ENCODE measurements at places on chromosomes 5 and 9. TPM values are rescaled to one million over a fixed set of nuclear protein-coding genes. Genes with fewer than 3 reads are reported as not detected.

Gene TDRD7
- 14.0 TPM for total RNA-seq

Gene TRIM36
- total RNA-seq, result 0.74 TPM

Gene WNT8A
- total RNA-seq, result not detected

Gene SLC24A2
- total RNA-seq, result not detected

Gene SMIM27
- 3.0 TPM for total RNA-seq

Gene TPM2
- 221 TPM for total RNA-seq

Gene SLC12A2
- total RNA-seq, result 60.0 TPM

Gene MCC
- total RNA-seq, result 44.7 TPM

Gene SPINK6
- not detected for total RNA-seq

Gene PCA3
- 1.2 TPM for total RNA-seq

Gene SLC34A3
- total RNA-seq, result not detected

Gene LHX6
- total RNA-seq, result 0.14 TPM

Gene MSX2
- total RNA-seq, result 0.21 TPM
